ENCODE measurements at places on chromosomes 5 and 9.

DNA sequence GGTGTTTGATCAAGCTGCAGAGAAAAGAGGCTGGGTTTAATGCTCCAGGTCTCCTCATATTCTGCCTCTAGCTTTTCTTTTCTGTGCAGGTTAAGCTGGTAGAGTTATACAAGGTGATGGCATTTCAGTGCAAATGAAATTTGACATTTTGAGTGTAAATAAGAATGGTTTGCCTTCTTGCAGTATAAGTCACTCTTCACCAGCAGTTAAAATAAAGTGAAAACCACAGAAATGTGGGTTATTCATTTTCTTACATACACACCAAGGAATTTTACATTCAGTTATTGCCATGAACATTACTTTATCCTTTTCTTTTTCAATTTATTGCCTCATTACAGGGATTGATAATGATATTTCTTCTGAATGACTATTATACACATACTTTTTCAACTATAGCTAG lies 337.5 kb upstream of the PCSK5 start:
- no peak for DNase-seq

GRCh38 chr5:34854459-34855174 lies 15.7 kb downstream of the TTC23L start:
- no peak for DNase-seq

- no peak for DNase-seq
Observed at GRCh38 chr9:19469271-19469670, 60.5 kb downstream of the ACER2 start.

GRCh38 chr5:51271261-51271660 lies 112.0 kb upstream of the ISL1 start:
- DNase-seq = no peak

DNA sequence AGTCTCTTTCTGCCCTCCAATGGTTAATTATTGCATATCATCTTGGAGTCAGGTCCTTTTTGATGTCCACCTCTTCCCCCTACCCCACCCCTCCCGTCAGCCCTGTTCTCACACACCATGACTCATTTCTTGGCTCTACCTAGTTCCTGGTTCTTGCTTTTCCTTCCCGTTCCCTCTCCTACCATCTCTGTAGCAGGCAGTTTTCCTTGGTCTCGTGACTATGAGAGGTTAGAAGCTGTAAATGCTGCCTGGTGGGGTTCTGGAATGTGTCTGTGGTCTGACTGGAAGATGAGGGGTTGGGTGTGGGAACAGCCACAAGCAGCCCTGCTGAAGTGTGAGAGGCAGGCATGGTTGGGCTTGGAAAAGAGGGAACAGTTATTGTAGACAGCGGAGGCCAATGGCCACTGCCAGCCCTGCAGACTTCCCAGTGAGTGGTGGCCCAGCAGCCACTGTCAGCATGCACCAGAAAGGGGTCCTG lies 18.2 kb downstream of the SLC22A5 start:
- no peak for DNase-seq
